Erythroblast (primary cell): ENCODE measurements at places on chromosomes 7 and 10.

DNA sequence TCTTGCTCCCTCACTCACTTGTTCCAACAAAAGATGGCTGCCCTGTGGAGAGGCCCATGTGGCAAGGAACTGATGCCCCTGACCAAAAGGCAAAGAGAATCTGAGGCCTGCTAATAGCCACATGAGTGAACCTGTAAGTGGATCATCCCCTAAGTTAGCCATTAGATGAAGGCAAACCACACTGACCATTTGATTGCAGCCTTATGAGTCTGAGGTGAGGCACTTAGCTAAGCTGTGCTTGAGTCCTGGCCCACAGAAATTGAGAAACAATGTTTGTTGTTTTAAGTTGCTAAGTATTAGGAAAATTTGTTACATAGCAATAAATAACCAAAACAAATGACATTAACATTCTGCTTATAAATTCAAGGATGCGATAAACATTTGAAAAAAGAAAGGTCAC, 100.1 kb upstream of the BET1 start:
- DNase-seq, result no peak

DNA sequence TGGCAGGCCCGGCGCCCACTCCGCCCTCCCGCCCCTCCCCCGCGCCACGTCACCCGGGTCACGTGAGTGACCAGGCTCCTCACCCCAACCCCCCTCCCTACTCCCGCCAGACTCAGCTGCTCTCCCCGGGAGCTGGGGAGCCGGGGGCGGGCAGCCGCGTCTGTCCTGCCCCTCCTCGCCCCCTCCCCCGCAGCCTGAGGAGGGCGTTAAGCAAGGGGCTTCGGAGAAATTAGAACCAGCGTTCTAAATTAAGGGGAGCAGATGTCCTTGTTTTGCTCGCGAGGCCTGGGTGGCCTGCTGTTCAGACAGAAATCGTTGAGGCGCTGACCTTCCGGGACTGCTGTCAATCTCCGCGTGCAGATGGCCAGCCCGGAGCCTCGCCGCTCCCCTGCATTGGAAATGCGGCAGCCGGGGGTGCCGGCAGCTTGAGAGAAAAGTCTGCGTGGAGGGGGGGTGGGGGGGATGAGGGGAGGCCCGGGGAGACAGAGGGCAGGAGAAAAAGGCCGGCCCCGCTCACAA, 102.2 kb upstream of the ZNF438 start:
- DNase-seq, result peak; percentile 85

- DNase-seq, result no peak
Observed at GRCh38 chr10:130553826-130554225, 417.6 kb downstream of the GLRX3 start.

DNA sequence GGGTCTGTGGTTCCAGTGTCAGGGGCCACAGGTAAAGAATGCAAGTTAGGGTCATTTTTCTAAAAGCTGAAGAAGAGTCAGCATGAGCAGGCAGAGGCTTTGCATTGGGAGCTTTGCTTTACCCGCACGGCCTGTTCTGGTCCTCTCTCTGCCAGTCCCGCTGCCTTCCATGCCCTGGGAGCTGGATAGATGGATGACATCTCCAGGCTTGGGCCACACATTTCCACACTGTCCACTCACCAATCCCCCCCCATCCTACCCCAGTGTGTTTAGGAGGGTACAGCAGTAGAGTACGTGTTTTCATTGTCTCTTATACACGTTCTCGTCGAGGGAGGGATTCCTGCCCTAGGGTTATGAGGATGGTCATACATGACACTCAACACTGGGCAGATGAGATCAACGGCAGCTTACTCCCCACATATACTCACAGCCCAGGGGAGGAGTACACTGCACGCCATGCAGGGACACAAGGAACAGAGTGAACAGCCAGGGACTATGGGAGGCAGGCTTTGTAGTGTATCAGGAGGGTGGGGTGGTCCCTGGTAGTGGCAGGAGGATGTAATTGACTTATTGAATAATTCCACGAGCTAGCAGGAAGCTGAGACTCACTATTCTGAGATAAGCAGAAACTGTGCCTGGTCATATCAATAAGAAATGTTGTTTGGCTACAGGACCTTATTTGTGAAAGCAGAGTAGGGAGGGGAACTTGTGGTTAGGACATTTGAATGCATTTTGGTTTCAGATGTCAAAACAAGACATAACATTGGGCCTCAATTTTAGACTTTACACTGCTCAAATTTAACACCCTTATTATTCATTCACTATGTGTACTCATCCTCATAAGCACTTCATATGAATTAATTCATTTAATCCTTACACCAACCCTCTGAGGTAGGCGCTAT, 36.6 kb downstream of the PLPP4 start:
- peak; percentile 20 for DNase-seq

DNA sequence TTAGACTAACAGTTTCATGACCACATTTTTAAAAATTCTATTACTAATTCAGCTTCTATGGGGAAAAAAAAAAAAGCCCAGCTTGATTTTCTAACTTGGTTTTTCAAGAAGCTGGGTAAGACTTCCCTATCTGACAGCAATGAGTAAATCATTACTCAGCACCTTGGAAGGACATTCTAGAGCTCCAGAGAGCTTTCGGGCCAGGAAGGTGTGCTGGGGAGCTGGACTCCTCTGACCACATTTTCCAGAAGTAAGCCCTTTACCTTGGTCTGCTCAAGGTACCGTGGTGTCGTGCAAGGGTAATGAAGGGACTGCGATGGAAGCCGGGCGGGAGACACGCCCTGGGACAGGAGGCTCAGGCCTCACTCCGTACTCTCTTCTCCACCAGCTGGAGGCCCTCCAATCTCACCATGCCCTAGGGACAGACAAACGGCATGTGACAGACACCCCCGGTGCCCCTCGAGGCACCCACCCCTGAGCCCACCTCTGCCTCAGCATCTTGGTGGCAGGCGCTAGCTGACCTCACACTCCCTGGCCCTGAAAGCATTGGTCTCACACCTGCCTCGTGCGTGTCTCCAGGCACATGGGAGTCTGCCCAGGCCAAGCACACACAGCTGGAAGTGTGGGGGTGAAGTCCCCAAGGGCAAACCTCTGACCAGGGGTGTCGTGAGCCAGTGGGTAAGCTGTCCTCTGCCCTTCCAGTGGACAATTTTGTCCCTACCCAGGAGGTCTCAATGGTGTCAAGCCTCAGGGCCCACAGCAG, 152.1 kb downstream of the OAT start:
- DNase-seq, result no peak

DNA sequence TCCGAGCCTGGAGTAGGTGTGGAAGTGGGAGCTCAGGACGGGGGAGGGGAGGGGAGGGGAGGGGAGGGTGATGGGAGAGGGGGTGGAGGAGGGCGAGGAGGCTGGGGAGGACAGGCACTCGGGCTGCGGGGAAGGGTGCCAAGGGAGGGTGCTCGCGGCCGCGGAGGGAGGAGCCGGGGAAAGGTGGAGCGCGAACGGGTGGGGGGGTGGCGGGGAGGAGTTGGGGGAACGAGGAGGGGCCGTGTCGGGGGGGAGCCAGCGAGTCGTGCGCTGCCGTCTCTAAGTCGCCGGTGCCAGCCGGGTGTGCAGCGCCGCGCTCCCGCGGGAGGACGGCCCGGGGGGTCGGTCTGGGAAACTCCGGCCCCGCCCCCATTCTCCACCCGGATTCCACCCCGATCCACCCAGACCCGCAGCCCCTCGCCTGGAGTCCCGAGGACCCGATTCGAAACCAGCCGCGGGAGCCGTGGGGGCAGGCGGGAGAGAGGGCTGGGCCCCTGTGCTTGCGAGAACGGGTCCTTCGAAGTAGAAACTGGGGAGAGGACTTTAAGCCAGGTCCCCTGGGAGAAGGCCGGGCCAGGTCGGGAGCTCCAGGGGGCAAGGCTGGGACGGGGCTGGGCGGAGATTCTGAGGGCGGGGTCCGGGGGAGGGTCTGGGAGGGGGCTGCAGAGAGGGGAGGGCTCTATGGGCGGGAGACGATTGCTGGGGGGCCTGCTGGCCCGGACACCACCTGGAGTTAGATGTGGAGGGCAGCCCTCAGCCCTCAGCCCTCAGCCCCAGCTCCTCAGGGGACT, at the start of gene ZNF467:
Gene ZNF467, minus strand, starts transcription at position 143 of the 791 bp plus-strand sequence. CDS start 2,556 bp downstream, outside the sequence.
- DNase-seq, result peak; percentile 48

GRCh38 chr7:47944536-47945260, 3.6 kb downstream of the PKD1L1 start:
- DNase-seq, result no peak

DNA sequence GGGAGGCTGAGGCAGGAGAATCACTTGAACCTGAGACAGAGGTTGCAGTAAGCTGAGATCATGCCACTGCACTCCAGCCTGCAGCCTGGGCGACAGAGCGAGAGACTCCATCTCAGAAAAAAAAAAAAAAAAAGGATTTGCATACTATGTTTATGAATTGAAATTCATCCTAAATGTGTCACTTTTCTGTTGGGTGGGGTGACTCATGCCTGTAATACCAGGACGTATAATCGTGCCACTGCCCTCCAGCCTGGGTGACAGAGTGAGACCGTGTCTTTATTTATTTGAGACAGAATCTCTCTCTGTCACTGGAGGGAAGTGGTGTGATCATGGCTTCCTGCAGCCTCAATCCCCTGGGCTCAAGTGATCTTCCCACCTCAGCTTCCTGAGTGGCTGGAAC, 5.8 kb downstream of the ZNF212 start:
- no peak for DNase-seq

DNA sequence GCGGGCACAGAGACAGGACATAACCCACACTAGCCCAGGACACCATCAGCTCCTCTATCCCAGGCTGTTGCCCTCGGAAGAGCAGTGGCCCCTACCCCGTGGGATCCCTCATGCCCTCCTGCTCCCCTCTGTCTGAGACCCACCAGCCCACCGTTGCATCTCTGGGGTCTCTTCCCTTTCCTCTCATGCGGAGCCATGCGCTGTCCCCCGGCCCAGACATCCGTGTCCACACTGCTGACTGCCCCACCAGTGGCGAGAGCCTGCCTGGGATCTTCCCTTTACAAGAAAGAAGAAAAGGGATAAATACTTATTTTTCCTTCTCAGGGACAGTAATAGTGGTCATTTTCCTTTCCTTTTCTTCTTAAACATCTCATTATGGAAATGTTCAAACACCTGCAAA, 115.4 kb downstream of the WDR37 start:
- DNase-seq, result no peak

DNA sequence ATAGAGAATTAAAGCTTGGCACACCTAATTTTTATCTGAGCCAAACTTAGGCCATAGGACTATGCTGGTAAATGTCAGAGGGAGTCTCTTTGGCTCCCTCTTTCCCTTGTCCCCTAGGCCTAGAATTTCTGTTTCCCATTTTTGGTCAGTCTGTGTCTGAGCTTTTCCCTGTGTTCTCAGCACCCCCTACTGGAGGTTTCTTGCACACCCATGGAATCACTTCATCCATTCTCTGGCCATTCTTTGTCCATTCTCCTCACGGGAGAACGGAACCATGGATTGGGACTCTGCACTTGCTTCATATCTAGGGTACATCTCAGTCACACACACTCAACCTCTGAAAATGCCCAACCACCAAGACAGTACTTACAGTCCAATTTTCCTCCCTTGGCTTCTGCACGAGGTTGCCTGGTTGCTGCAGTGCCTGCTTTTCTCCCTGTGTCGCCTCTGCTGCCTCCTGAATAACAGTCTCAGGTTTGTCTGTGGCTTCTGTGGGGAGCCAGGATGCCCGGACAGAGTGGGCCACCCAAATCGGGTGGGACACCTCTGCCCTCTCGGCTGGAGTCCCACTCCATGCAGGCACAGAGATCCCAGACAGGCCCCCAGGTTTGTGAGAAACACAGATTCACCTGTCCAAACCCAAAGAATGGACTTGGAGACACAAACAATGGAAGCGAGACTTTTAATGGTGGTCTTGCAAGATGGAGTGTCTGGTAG, 35.1 kb upstream of the DNAH11 start:
- peak; percentile 69 for DNase-seq

DNA sequence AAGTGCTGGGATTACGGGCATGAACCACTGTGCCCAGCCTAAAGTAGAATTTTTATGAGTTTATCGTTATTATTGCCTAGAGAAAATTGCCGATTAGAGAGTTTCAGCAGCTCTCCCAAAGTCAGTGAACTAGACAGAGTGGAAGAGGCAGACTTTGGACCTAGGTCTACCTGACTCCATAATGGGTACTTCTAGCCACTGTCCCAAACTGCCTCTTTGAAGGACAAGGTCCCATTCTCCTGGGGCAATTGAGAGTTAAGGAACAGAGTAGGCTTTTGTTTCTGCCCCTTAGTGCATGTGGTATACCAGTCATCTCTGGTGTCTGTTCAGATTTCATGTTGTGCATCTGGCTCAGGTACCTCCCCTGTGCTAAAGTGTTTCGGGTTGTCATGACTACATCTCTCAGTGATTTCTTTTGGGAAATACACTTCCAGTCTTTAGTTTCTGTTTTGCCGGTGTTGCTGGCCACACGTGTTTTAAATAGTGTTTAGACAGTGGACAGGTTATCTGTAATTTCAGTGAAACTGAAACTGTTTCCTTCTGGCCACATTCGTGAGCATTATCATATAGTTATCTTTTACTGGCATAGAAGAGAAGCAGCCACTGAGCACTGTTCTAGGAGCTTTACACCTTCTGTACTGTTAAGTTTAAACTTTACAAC, 4.7 kb downstream of the TMEM236 start:
- DNase-seq, result peak; percentile 9

GRCh38 chr7:11709196-11709595, 122.8 kb downstream of the THSD7A start:
- DNase-seq, result no peak

- DNase-seq, result no peak
Observed at GRCh38 chr7:94145602-94146001, 141.4 kb upstream of the BET1 start.

DNA sequence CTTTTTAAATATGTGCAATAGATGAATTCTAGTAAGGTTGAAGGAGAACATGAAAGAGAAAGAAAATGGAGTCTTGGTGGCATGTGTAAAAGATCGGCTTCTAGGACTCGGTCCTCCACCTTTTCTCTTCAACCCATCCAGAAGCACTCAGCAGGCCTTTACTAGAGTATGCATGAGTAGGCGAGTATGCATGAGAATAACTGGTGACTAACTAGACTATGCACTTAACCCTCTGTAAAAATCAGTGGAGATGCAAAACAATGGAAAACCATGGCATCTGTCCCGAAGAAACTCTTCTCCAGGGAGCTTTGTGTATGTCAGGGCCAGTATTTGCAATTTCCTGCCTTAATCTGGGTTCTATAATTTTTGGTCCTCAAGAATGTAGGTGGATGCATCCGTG, 40.0 kb upstream of the GRB10 start:
- no peak for DNase-seq

DNA sequence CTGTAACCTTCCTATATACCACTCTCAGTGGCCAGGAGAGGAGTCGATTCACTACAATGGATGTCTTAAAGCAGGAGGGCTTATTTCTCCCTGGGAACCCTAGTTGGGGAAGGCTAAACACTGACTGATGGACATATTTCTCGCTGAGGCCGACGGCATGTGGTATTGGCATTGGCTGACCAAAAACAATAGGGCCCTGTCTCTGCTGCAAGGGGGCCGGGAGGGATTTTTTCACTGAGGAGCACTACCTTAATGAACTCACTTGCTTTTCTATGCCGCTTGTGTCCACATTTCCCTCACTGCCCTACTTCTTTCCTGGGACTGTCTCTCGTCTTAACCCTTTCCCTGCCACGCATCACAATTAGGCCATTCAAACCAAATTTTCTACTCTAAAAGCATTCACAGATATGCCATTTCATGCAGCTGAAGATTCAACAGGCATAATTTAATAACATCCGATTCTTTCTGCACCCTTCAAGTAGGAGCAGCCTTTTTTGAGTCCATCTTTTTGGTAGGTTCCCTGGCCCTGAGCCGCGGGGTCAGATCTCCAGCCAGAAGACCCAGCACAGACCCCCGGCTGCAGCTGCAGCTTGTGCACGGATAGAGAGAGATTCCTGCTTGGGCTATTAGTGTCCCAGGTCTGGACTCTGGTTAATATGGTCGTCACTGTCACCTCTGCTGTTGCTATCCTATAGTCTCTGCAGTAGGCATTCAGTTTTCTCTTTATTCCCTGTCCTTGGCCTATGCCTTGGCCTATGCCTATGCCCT, 118.7 kb downstream of the HIPK2 start:
- DNase-seq, result no peak
